ENCODE measurements at places on chromosomes 2 and 18.

DNA sequence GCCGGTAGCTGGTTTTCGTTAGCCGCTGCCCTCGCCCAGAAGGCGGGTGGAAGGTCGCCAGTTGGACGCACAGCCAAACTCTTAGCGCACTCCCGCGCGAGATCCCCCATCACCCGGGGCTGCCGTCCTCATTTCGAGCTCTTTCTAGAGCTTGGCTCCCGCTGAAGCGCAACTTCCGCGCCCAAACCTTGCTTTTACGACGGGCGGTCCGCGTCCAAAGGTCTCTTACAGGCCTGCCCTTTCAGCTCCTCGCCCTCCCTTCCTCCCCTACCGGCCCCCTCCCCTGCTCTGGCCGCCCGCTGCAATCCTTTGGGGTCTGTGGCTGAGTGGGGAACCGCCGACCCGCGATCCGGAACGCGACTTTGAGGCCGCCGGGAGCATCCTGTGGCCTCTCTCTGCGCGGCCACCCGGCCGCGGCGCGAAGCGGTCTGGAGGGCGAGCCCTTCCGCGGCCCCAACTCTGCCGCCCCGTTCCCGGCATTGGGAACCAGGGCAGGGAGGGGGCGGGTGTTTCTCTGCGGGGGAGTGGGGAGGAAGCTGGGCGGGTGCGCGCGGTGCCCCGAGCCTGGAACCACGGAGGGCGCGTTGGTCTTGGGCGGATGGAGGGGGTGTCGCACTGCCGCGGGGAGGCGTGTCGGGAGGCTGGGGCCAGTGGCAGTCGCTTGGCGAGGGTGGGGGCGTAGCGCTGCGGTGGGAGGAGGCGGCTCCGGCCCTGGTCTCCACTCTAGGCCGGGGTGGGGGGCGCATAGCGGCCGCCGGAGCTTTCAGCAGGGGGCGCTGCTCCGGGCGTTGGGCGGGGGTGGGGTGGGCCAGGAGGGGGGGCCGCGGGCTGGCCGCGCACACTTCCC is at the start of gene GDF7:
TSS of gene GDF7 (plus strand) at position 841 of the 847 bp plus-strand sequence. CDS start 96 bp downstream, outside the sequence.
- DNase-seq, result no peak

GRCh38 chr2:85468704-85469349 is 50.3 kb downstream of the SH2D6 start:
- no peak for DNase-seq

GRCh38 chr2:85914922-85915321 is 26.1 kb upstream of the ST3GAL5 start:
- DNase-seq, result no peak

DNA sequence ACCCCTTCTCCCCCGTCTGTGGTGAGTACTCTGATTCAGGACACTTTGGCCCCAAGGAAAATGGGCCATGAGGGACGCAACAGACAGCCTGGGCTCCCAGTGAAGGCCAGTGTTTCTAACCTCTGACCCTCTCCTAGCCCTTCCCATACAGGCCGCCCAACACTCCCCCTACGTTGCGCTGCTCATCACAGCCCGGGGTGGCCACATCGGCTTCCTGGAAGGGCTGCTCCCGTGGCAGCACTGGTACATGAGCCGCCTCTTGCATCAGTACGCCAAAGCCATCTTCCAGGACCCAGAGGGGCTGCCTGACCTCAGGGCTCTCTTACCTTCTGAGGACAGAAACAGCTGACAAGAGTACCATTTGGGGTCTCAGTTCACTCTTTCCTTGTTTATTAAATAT is 4.0 kb downstream of the PREB start:
- DNase-seq, result no peak

All from activated T-cell treated with anti-CD3 and anti-CD28 coated beads for 48 hours (primary cell).